ENCODE measurements at places on chromosomes 6 and 20. TPM values are rescaled to one million over a fixed set of nuclear protein-coding genes. Genes with fewer than 3 reads are reported as not detected.

DNA sequence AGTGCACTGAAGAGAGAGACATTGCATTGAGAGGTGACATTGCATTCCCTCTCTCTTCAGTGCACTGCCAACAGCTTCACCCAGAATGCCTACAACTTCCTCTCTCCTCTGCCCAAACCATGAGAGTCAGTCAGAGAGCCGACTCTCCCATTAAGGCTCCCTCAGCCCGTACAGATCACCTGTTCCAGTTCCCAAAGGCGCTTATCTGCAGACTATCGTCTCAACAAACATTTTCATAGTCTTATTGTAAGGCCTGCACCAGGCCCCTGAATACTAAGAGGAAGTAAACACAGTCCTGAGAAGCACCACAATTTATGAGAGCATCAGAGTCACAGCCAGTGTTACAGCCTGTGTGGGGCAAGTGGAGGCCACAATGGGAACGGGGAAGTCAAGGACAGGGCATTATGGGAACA, 53.7 kb downstream of the GFOD1 start:
- H3K36me3 ChIP-seq = no peaks in the 10 kb centered on the region
- H3K4me3 ChIP-seq = no peak overlapping the region
- peaks cover 14% of the 10 kb centered on the region for H3K4me1 ChIP-seq
- DNase-seq = no peak
- H3K27ac ChIP-seq = no peak overlapping the region

- no peak overlapping the region for H3K4me3 ChIP-seq
- DNase-seq = no peak
- no peak overlapping the region for H3K27ac ChIP-seq
- no peaks in the 10 kb centered on the region for H3K4me1 ChIP-seq
Observed at GRCh38 chr20:61807471-61808160, 258.1 kb downstream of the TAF4 start.

DNA sequence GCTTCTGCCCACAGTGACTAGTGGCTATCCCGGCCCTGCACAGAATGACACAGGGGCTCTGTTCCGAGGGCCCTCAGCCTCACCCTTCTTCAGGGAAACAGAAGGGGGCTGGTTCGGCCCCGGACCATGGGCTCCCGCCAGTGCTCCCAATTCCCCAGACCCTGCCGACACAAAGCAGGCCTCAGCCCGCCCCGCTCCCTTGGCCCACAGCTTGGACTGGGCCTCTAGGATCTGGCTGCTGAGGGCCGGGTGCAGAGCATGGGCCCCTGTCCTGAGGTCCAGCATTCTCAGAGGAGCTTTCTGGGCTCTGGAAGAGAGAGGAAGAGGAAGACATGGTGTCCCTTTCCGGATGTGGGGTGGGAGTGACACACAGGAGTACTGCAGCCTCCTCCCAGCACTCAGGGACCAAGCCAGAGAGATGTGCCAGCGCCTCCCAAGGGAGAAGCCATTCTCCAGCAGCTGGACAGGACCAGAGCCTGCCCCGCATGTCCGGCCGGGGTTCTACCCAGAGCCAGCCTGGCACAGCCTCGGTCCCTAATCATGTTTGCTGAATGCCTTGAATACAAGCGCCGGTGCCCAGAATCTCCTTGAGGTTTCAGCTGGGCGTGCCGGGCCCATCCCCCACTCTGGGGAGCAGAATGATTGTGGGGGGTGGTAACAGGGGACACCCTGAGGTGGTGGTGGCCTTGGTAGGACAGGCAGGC, 23.9 kb downstream of the C20orf203 start:
- no peaks in the 10 kb centered on the region for H3K27me3 ChIP-seq
- no peaks in the 10 kb centered on the region for H3K4me1 ChIP-seq
- H3K27ac ChIP-seq = no peak overlapping the region
- H3K36me3 ChIP-seq = no peaks in the 10 kb centered on the region

GRCh38 chr6:166379800-166380199, 2.9 kb downstream of the MPC1 start:
- H3K27ac ChIP-seq = no peak overlapping the region
- no peaks in the 10 kb centered on the region for H3K27me3 ChIP-seq
- no peak overlapping the region for H3K4me3 ChIP-seq
- H3K36me3 ChIP-seq = no peaks in the 10 kb centered on the region

- no peaks in the 10 kb centered on the region for H3K36me3 ChIP-seq
- no peaks in the 10 kb centered on the region for H3K27me3 ChIP-seq
Observed at GRCh38 chr20:23774081-23774480, 23.3 kb upstream of the CST1 start.

DNA sequence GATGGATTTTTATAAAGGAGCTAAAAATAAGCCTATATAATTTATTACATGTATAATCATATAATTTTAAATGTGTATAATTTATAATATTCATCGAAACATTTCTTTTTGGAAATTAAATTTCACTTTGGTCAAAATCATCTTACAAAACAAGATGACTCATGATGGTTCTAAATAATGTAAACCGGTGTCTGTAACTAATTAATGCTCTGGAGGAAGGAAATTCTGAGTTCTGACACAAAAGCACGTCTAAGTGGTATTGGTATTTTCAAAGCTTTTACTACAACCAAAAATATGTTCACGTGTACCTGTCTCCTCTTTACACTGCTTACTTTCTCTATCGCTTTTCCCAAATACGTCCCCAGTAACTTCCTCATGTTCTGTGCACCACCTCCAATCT, 134.1 kb downstream of the MTHFD1L start:
- peaks cover 3% of the 10 kb centered on the region for H3K4me1 ChIP-seq
- H3K27ac ChIP-seq = no peak overlapping the region
- peaks cover 8% of the 10 kb centered on the region for H3K36me3 ChIP-seq
- DNase-seq = no peak

DNA sequence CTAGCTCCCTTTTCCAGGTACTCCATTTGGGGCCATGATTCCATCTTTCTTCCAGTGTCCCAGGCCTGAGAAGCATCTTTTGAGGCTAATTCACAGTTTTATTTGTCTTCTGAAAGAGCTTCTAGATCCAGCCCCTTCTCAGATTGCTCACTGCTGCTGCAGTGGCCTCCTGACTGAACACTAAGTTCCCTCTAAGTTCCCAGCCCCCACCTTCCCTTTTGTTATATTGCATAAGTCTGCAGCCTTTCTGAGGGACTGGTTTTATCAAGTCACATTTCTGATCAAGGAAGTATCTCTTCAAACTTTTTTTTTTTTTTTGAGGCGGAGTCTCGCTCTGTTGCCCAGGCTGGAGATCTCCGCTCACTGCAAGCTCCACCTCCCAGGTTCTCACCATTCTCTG, 10.7 kb downstream of the MAPRE1 start:
- H3K36me3 ChIP-seq = peaks cover 45% of the 10 kb centered on the region
- H3K27me3 ChIP-seq = no peaks in the 10 kb centered on the region
- H3K27ac ChIP-seq = no peak overlapping the region
- no peak overlapping the region for H3K4me3 ChIP-seq
- no peak for DNase-seq

- no peak overlapping the region for H3K4me3 ChIP-seq
- no peaks in the 10 kb centered on the region for H3K36me3 ChIP-seq
- DNase-seq = no peak
- no peaks in the 10 kb centered on the region for H3K27me3 ChIP-seq
- H3K27ac ChIP-seq = no peak overlapping the region
Observed at GRCh38 chr6:47094241-47094925, 52.3 kb upstream of the ADGRF1 start.

DNA sequence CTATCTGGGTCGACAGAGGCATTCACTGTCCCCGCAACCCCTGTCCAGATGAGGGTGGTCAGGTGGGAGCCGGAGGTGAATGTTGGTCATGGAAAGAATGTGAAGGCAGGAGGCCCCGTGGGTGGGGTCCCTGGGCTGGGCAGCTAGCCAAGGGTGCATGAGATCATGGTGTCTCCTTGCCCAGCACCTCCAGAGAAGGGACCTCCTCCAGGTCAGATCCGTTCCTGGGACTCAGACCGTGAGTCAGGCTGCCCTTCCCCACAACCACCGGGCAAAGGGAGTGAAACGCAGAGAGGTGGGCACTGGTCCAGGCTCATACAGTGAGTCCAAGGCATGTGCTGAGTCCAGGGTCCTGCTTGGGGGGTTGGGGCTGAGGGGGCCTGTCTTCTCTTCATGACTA, 3.5 kb downstream of the FOXS1 start:
- H3K4me3 ChIP-seq = no peak overlapping the region
- H3K27ac ChIP-seq = no peak overlapping the region
- H3K4me1 ChIP-seq = no peaks in the 10 kb centered on the region
- H3K36me3 ChIP-seq = no peaks in the 10 kb centered on the region
- H3K27me3 ChIP-seq = no peaks in the 10 kb centered on the region

DNA sequence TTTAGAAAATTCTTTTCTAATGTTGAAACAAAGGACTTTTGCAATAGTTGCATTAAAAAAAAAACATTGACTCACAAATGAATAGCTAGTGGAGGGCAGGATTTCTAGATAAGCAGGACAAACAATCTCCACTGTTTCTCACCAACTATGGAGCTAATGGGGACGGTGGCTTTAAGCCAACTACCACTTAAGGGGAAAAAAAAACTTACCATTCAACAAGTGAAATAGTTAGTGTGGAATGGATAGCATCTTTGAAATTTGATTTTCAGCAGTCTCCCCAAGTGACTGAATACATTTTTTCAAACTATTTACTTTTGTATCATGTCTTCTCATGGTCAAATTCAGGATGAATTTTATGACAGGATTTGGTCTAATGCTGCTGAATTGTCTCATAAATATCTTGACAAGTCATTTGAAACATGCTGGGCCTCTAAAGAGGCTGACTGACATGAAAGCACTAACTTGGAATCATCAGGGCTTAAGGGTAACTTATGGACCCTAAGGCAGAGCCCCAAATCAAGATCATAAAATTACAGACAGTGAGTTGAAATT, 100.5 kb downstream of the EYA4 start:
- no peaks in the 10 kb centered on the region for H3K27me3 ChIP-seq
- no peak for DNase-seq
- H3K36me3 ChIP-seq = no peaks in the 10 kb centered on the region
- H3K27ac ChIP-seq = no peak overlapping the region
- H3K4me3 ChIP-seq = no peak overlapping the region

- H3K36me3 ChIP-seq = no peaks in the 10 kb centered on the region
- no peaks in the 10 kb centered on the region for H3K4me1 ChIP-seq
- no peak overlapping the region for H3K27ac ChIP-seq
- no peak overlapping the region for H3K4me3 ChIP-seq
- DNase-seq = no peak
Observed at GRCh38 chr6:20497216-20498040, 36.8 kb upstream of the CDKAL1 start.

- no peaks in the 10 kb centered on the region for H3K4me1 ChIP-seq
- no peaks in the 10 kb centered on the region for H3K36me3 ChIP-seq
- H3K27ac ChIP-seq = no peak overlapping the region
Observed at GRCh38 chr6:168273441-168274036, 46.0 kb downstream of the DACT2 start.

DNA sequence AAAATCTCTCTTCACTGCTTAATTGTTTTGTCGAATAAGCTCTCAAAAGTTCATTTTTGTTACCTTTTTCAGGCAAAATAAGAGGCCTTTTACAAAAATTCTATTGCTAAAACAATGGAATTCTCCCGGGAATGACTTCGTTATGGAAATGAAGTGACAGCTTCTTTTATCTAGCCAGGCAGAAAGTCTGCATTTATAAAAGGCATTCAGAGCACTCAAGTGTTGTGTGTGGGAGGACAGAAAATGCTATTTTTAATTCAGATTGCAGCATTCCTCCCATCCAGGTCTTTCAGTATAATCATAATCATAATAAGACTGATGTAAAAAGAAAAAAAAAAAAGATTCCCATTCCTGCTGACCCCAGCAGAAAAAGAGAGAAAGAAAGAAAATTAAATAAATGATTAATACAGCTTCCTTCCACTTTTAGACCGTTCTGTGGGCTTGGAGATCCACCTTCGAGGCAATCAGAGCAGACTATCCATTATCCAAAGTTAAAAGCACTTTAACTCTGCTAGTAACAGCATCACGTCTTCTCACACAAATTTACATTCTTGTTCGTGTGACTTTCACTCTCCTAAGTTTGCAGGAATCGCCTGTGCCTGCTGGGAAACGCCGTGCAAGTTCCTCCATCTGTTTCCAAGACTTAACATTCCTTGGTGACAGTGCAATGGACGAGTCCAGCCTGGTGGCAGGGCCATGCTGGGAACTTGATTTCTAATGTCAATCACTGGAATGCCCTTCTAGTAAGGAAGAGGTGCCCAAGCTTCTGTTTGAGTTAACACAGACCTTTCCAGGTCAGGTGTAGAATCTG, 258.8 kb downstream of the GMPR start:
- peaks cover 10% of the 10 kb centered on the region for H3K36me3 ChIP-seq
- H3K27ac ChIP-seq = no peak overlapping the region
- peaks cover 4% of the 10 kb centered on the region for H3K4me1 ChIP-seq
- no peak overlapping the region for H3K4me3 ChIP-seq
- DNase-seq = no peak
- no peaks in the 10 kb centered on the region for H3K27me3 ChIP-seq

DNA sequence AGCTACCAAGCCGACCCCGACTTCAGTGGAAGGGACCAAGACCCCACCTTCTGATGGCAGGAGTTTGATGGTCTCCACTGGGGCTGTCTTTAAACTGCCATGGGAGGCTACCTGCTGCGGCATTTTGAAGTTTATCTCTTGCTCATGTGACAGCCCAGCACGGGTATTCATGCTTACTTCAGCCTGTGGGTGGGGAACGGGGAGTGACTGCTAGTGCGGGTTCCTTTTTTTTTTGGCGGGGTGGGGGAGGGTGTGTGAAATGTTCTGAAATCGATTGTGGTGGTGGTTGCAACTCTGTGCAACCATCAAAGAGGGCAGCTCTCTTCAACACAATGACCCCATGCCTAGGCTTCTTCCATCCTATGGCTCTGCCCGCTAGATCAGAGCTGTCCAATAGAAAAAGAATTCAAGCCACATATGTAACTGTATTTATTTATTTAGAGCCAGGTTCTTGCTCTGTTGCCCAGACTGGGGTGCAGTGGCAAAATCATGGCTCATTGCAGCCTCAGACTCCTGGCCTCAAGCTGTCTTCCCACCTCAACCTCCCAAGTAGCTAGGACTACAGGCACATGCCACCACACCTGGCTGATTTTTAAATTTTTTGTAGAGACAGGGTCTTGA, 53.7 kb downstream of the PPP1R16B start:
- no peaks in the 10 kb centered on the region for H3K36me3 ChIP-seq
- no peaks in the 10 kb centered on the region for H3K27me3 ChIP-seq
- H3K27ac ChIP-seq = no peak overlapping the region
- H3K4me1 ChIP-seq = no peaks in the 10 kb centered on the region
- no peak overlapping the region for H3K4me3 ChIP-seq
- no peak for DNase-seq

GRCh38 chr6:43895656-43896328, 125.8 kb downstream of the VEGFA start:
- H3K36me3 ChIP-seq = no peaks in the 10 kb centered on the region
- no peak overlapping the region for H3K27ac ChIP-seq
- DNase-seq = no peak
- H3K4me3 ChIP-seq = no peak overlapping the region
- no peaks in the 10 kb centered on the region for H3K27me3 ChIP-seq

The EBF4 gene
- total RNA-seq = 4.3 TPM

The NRSN1 gene
- not detected for total RNA-seq

The WFDC10B gene
- not detected for total RNA-seq

The HLA-DOA gene
- total RNA-seq = 15.6 TPM

The F13A1 gene
- total RNA-seq = 0.18 TPM

The MYCT1 gene
- 0.09 TPM for total RNA-seq

The MRAP2 gene
- total RNA-seq = 8.3 TPM

The ARFGEF3 gene
- 12.5 TPM for total RNA-seq

All from H9 (cell line).